ENCODE measurements at places on chromosomes 1 and 21. TPM values are rescaled to one million over a fixed set of nuclear protein-coding genes. Genes with fewer than 3 reads are reported as not detected.

Gene LCE3D
- not detected for total RNA-seq

Gene WDR64
- not detected for total RNA-seq

Gene SPOCD1
- total RNA-seq = 0.53 TPM

DNA sequence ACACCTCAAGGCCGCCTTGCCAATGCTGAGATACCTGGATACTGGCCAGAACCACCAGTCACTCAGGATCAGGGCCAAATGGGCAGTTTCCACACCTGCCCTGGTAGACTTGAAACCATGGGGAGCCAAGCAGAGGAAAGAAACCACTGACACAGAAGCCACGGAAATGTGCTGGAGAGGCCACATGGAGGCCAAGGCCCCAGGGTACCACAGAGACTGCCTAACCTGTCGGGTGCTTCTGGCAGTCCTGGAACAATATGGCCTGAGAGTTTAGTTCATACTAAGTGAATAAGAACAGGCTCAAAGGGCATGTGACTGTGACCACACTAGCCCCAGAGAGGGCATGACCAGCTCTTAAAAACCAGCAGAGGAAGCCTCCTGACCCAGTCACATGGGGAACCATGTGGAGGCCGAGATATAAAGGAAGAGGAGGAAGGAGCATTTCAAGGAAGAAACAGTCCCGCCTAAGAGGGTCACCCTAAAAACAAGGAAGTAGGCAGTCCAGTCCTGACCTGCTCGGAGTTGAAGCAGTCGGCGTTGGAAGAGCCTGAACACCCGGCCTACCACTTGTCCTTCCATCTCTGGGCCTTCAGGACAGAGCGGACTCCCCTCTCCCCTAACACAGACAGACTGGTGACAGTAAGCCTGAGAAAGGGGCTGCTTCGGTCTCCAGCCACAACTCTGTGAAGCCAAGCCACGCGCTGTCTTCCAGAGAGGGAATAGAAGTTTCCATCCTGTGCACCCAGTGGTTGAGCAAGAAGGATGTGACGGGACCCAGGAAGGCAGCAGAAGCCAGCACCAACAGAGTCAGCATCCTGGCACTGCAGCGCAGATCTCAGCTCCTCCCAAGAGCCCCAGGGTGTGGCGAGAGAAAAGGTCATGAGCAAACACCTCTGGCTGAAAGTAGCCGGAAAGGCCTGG is at the start of gene DENND2D:
TSS of gene DENND2D (minus strand) at position 766 of the 921 bp plus-strand sequence. CDS start at position 579, 187 bp downstream.
- DNase-seq = peak; percentile 81

- DNase-seq = no peak
Observed at GRCh38 chr1:85318217-85318616, 41.8 kb upstream of the BCL10 start.

GRCh38 chr21:38982096-38982495 is 176.4 kb downstream of the ETS2 start:
- no peak for DNase-seq
